ENCODE measurements at places on chromosomes 2 and 18.

GRCh38 chr2:206584323-206585116 lies 57.8 kb upstream of the FAM237A start:
- no peak for DNase-seq

DNA sequence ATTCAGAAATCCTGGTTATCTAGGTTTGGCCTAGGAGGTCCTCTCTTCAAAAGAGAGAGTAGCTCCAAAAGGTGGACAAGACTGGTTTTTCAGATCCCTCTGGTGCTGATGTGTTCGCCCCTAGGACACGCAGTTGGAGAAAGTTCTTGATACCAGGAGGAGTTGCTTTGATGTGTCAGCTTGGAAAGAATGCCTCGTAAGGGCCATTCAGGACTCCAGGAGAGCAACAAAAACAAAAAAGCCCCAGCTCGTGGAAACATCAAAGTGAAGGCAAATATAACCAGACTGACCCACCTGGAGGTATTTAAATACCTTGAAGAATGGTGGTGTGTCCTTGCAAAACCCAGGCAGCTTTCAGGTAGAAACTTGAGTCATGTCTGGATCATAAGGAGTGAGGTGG lies 12.5 kb upstream of the LBH start:
- peak; percentile 87 for DNase-seq

DNA sequence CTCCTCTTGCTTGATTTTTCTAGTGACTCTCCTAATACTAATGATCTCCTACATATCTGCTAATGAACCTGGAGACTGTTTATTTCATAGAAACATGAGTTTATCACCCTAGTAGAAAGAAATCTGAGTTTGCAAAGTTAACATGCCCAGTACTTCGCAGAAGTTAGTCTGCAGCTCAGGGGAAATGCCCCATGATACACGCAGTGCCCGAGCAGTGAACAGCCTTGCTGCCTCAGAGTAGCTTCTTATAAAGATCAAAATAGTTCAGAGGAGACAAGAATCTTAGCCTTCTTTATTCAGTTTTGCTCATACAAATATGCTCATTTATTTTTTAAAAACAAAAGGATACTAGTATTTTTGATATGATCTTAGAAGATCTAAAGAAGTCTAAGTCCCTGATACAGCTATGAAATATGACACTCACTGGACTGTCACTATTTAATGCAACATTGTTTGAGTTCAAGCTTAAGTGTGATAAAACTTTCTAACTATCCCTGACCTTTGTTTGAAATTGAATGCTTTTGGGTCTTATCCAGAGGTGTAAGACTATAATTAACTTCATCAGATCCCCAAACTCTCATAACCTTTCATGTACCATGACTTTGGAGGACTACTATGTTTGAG lies 20.5 kb downstream of the FRZB start:
- no peak for DNase-seq

DNA sequence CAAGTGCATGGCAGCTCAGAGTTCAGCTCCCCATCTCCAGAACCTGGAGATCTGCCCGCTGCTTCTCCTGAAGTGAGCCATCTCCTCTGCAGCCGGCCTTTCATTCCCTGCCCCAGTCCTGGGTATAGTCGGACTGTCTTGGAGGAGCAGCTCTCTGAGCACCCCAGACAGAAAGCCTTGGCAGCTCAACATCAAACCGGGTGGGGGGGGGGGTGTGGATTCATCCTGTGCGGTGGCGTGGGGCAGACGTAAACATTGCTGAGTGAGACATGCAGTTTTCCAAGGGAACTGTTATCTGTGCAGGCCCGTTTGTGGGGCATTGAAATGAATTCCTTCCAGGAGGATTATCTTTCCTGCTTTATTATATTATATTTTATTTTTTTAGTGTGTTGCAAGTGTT lies 125.9 kb upstream of the MYCN start:
- no peak for DNase-seq

- peak; percentile 26 for DNase-seq
These were observed 124.1 kb downstream of the ANKRD30BL start for GRCh38 chr2:132037527-132038178.

DNA sequence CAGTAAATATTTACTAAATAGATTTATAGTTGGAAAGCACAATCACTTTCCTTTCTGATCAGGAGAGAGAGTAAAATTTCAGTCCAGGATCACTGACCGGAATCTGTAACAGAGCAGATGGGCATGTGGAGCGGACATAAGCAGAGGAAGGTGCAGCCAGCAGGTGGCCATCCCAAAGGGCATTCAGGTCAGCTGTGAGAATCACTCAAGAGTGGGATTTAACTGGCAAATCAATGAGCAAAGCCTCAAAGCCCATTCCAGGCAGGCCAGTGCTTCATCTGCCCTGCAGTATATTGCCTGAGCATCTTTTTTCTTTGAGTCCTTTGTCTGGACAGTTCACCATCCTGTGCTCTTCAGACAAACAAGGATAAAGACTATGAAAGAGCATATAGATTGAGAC lies 166.4 kb upstream of the SLC14A2 start:
- no peak for DNase-seq

DNA sequence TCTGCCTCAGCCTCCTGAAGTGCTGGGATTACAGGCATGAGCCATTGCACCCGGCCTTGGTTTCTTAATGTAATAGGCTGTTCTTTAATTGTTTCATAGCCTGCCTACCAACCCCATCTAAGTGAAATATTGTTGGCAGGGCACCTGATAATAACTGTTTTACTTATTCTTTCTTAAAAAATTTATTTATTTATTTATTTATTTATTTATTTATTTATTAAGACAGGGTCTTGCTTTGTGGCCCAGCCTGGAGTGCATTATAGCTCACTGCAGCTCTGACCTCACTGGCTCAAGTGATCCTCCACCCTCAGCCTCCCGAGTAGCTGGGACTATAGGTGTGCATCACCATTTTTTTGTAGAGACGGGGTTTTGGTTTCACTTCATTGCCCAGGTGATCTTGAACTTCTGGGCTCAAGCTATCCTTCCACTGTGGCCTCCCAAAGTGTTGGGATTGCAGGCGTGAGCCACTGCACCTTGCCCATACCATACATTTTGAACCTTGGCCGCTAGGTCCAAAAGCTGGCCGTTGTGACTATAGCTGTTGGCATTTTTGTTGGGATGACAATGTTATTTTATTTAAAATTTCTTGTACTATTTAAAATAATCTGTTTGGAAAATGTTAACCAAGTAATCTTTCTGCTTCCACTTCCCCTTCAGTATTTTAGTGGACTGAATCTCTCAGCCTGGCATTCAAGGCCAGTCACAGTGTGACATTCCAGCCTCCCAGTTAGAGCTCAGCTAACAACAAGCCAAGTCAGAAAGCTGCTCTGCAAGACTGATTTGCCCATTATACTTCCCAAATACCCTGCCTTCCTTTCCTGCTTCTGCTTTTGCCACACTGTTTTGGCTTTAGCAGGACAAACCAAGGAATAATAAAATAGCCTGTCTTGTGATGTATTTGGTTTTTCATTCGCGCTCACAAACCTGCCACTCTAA lies 52.4 kb downstream of the BABAM2 start:
- no peak for DNase-seq

- peak; percentile 5 for DNase-seq
These were observed 117.9 kb upstream of the PPP1CB start for GRCh38 chr2:28633746-28634145.

- DNase-seq = no peak
These were observed 81.4 kb downstream of the MTCL1 start for GRCh38 chr18:8786483-8787370.

- no peak for DNase-seq
These were observed 35.7 kb downstream of the STK39 start for GRCh38 chr2:168211664-168212163.

- DNase-seq = no peak
These were observed 32.5 kb upstream of the NFU1 start for GRCh38 chr2:69469784-69470183.

DNA sequence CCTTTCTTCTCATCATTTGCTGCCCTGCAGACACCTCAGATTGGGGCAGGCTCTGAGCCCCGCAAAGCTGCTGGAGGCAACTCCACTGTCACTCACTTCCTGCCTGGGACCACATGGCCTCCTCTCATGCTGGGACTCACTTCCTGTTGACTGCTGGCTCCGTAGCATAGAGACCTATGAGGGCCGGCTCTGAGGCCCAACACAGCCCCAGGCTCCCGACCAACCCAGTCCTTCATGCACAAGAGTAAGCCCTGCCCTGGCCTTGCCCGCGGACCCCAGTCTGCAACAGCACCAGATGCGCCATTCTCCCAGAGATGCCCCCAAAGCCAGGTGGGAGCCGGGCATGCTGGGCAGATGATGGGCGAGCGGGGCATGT lies 55.7 kb downstream of the DNMT3A start:
- peak; percentile 28 for DNase-seq

DNA sequence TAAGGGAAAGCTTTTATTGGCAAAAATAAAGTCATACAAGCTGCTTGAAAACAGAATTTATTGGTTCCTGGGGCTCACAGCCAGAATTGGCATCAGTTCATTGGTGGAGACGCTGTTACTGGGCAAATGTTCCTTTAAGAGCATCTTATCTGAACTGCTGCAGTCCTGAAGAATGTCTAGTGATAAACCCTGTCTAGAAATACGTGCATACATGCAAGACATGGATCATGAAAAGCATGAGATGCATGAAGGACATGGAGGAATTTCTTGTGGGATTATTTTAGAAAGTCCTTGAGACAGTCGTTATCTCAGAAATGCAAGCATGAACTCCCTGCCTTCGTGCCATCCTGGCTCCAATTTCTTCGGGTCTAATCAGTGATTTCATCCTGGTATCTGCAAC lies 32.5 kb upstream of the FHOD3 start:
- no peak for DNase-seq

GRCh38 chr18:49243391-49243790 lies 217.1 kb downstream of the DYM start:
- DNase-seq = no peak

GRCh38 chr18:76730901-76731300 lies 91.5 kb upstream of the ZNF236 start:
- no peak for DNase-seq

DNA sequence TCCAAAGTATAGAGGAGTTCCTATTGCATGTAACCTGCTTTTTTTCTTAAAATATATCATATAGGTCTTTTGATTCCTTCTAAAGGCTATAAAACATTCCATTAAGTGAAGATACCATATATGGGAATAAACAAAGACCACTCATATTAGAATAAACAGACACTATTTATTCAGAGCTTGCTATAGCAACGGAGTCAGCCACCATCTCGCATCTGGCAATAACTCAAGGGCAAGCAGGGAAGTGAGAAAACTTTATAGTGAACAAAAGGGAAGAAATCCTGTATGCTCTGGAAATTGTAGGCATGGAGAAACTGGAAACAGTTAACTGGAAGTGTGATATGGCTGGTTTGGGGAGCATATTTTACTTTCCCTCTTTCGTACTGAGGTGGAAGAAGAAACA lies 301.9 kb downstream of the PTH2R start:
- DNase-seq = no peak

DNA sequence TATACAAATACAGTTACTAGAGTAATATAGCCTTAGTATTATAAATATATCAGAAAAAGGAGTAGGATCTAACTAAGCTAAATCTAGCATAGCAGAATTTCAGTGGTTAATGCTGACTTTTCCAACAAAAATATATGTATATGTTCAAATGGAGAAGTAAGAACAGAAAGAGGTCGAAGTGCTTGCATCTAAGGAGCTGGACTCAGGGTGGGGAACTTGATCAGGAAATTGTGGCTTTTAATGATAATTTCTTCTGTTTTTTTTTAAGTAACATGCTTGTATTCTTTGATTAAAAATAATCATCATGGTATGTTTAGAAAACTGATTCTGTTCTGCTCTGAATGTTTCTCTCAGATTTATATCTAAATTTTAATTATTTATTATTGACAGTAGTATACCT lies 327.1 kb downstream of the GALNT13 start:
- DNase-seq = no peak

DNA sequence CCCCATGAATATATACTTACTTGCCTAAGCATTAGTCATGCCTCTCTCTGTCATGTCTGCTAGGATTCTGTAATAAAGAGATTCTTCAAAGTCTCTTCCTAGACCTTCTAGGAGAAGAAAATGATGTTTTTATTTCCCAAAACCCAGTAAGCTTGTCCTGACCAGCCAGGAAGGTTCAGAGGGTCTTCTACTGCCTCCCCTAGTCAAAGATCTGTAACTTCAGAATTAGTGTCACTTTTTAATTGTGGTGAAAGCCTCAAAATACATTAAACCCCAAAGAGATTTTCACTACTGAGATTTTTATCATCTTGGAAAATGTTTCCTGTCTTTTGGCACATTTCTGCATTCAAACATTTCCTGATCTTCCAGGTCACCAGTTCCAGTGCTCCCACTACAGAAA lies 232.9 kb upstream of the STK17B start:
- DNase-seq = no peak

- no peak for DNase-seq
These were observed 807.8 kb upstream of the ACVR2A start for GRCh38 chr2:147037048-147037447.

- DNase-seq = no peak
These were observed 216.5 kb upstream of the SP5 start for GRCh38 chr2:170498619-170499018.

- DNase-seq = no peak
These were observed 191.5 kb downstream of the MCFD2 start for GRCh38 chr2:46724107-46724506.

DNA sequence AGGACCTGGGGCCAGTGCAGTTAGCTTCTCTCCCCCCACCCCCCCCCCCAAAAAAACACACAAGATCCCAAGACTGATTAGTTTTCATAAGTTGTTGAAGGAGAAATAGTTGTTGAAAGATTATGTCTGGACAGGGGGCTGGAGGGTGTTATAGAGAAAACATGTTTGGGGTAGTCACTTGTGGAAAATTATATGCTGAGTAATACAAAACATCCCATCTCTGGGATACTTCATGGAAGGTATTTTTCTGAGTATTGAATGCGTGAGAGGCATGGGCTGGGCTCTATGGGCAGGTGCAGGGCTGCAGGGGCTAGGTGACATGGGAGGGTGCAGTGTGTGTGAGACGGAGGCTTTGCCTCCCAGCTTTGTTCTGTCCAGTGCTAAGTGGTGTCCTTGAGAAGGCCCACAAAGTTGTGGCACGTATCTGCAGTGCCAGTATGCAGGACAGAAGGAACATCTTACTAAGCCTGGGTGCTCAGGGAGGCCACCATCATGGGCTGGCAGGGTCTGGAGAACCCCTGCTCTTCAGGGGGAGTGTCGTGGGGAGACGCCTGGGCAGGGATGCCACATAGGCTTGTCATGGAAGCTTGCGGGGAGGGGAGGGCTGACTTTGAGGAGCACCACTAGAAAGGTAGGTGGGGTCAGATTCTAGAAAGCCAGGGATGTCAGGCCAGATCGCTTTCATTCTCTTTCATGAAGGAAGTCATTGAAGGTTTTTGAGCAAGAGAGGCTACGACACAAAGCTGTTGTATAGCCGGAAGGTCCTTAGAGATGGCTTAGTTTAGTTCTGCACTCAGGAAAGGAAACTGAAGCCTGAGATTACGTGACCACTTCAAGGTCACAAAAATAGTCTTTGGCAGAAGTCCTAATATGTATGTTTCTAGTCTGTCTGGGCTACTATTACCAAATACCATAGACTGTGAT lies 232.0 kb downstream of the LDLRAD4 start:
- DNase-seq = no peak

DNA sequence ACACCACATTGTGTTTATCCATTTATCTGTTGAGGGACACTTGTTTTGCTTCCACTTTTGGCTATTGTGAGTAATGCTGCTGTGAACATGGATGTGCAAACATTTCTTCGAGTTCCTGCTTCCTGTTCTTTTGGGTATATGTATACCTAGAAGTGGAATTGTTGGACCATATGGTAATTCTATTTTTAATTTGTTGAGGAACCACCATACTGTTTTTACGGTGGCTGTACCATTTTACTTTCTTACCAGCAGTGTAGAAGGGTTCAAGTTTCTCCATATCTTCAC lies 23.1 kb downstream of the ANXA4 start:
- no peak for DNase-seq

GRCh38 chr18:55189972-55190371 lies 230.7 kb upstream of the CCDC68 start:
- peak; percentile 90 for DNase-seq
